Dermis microvascular lymphatic vessel endothelial cell (primary cell): ENCODE measurements at places on chromosomes 16 and 17.

DNA sequence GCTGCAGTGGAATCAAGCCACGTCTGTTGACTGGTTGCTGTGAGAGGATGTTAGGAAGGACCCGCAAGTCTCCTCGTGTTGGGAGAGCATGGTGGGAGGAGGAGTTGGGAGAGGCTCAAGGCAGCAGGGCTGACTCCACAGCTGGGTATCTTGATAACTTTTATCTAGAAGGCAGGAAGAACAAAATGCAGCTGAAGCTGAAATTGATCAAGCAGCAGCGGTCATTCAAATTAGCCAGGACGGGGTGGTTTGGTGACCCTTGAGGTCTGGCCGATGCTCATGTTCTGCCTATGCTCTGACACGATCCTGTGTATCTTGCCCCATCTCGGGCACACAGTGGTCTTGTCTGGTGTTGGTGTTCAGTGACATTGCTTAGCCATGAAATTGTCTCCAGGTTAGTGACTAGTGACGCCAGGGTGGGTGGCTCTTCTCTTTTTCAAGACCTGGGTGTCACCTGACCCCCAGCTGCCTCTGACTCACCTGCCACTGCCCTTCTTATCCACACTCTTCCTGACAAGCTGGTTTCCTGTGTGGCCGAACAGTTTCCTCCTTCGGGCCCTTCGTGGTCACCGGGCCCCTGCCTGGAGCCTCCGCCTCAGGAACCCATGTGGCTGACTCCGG is 19.1 kb downstream of the NPTX1 start:
- peak; percentile 6 for DNase-seq

GRCh38 chr17:81513372-81513752 is 763 bp upstream of the ACTG1 start:
- no peak for DNase-seq

DNA sequence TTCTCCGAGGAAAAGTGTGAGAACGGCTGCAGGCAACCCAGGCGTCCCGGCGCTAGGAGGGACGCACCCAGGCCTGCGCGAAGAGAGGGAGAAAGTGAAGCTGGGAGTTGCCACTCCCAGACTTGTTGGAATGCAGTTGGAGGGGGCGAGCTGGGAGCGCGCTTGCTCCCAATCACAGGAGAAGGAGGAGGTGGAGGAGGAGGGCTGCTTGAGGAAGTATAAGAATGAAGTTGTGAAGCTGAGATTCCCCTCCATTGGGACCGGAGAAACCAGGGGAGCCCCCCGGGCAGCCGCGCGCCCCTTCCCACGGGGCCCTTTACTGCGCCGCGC is at the start of gene ERBB2:
ERBB2 (plus strand) TSS at position 247 of the 330 bp plus-strand sequence. CDS start 175 bp downstream, outside the sequence.
- DNase-seq, result no peak

DNA sequence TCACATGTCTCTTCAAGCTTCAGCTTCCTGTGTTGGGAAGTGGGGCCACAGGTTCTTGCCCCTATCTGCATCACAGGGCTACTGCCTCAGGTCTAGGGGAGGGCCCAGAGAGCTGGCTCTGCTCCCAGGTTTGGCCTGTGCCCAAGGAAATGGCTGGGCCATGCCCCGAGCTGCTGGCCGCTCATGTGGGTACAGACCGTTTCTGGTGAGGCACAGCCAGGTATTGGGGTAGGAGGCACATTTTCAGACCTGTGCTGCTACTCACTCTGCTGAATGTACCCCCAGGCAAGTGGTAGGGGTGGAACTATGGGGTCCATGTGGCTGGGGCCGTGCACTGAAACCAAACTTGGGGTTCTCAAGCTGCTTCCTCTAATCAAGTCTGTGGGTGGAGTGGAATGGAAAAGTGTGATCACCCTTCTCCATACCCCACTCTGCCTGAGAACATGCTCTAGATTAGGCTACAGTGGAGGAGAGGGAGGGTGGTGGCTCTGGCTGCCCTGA is 4.6 kb downstream of the GAS2L2 start:
- DNase-seq, result no peak

DNA sequence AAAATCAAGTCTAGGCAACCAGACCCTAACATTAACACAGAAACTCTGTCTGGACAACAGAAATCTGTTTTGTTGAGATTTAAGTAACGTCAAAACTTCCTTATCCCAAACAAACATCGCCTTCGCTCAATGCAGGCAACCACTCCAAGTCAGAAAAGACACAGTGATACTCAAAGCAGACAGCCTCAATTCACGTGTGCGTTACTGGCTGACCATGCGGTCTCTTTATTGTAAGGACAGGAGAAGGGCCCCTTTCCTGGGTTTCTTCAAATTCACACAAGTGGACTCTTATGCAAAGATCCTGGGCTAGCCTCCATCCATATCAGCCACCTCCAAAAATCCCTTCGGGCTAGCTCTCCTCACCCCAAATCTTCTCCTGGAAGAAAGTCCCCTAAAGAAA is 467.7 kb downstream of the SOX9 start:
- DNase-seq, result no peak

- DNase-seq, result peak; percentile 72
Observed at GRCh38 chr16:12095275-12096156, 119.0 kb downstream of the SNX29 start.

GRCh38 chr16:6645768-6646568 is 686.7 kb upstream of the RBFOX1 start:
- no peak for DNase-seq

DNA sequence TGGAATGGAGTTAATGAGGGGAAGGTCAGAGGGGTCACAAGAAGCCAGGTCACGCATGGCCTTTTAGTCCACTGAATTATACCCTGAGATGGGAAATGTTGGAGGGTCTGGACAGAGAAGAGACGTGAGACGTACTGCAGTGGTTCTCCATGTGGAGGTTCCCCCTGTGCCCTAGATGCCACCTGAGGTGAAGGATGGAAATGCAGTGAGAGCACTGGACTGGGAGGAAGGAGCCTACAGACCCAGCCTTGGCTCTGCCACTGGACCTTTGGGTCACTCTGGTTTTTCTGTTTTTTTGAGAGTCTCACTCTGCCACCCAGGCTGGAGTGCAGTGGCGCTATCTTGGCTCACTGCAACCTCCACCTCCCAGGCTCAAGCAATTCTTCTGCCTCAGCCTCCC is 1.8 kb upstream of the PLSCR3 start:
- no peak for DNase-seq

DNA sequence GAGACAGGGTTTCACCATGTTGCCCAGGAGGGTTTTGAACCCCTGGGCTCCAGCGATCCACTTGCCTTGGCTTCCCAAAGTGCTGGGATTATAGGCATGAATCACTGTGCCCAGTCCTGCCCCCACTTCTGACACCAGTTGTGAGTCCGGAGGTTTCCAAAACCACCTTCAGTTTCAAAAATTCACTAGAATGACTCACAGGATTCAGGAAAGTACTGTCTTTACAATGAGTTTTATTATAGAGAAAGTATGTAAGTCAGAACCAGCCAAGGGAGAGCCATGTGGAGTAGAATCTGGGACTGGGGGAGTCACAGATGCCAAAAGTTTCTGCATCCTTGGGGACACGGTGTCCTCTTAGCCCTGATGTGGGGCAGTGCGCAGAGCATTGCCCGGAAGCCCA is 55.1 kb downstream of the PLD6 start:
- peak; percentile 74 for DNase-seq

DNA sequence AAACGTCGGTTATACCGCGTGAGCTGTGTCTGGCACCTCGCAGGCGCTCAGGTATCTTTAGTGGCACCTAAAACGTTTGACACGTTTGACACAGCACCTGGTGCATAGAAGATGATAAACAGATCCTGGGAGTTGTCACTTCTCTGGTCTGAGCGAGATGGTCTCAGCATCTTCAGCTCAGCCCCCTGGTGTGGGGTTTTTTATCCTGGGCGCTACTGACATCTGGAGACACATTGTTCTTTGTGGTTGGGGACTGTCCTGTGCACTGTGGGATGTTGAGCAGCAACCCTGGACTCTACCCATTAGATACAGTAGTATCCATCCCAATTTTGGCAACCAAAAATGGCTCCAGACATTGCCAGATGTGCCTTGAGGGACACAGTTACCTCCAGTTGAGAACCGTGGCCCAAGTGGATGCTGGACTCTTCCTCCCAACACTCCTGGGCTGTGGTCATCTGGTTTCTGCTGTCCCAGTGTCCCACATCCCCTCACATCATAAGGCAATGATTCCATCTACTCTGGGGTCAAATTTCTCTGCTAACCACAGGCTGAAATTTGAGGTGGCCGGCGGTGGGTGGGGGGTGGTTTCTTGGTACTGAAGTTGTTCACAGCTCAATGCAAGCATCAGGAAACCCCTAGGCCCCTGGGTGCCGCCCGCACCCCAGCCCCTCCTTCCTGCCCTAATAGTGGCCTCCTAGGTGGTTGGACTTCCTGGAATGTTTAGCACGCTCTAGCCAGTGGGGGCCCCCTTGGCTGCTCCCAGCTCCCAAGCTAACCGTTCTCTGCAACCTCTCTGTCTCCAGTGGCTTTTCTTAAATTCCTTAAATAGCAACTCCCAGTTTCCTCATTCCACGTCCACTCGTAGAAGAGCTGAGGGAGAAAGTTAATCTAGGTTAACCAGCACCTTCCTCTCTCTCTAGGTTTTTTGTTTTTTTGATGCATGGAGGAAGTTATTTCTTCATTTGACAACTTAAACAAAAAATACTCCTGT is 124.8 kb downstream of the ABCC1 start:
- no peak for DNase-seq

- DNase-seq, result peak; percentile 24
Observed at GRCh38 chr17:60526726-60527125, 684 bp upstream of the APPBP2 start.

GRCh38 chr16:88926374-88926990 is 50.5 kb downstream of the CBFA2T3 start:
- no peak for DNase-seq

DNA sequence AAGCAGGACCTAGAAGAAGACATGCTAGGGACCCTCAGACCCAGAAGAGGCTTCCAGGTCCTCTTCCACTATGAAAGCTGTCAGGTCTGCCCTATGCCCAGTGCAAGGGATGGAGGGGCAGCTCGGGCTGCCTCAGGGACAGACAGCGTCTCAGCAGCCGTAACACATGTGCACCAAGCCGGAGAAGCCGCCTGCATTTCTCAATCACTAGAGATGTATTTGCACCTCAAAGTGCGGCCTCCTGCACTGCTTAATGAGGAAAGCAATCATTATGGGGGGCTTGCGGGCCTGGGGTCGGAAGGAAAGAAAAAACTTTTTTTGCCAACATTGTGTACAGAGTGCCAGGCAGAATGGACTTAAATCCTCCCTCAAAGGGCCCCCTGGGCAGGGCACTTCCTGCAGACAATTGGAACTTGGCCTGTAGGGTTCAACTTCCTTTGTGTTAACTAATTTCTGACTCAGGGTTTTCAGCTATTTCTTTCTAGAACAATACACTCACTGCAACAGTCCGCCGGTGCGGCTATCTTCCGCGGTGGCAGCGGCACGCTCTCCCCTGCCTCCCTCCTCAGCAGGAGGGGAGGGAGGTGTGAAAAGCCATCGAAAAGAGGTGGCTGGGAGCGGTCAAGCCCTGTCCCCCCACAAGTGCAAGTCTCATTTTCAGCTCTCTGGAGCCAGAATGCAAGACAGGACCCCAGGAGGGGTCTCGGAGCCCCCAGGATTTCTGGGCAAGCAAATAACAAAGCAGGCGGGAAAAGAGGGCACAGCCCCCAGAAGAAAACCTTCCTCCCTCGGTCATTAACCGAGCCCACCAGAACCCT is 101.2 kb downstream of the ZNF423 start:
- no peak for DNase-seq

GRCh38 chr17:27888067-27888466 is 5.1 kb downstream of the LYRM9 start:
- DNase-seq, result no peak

DNA sequence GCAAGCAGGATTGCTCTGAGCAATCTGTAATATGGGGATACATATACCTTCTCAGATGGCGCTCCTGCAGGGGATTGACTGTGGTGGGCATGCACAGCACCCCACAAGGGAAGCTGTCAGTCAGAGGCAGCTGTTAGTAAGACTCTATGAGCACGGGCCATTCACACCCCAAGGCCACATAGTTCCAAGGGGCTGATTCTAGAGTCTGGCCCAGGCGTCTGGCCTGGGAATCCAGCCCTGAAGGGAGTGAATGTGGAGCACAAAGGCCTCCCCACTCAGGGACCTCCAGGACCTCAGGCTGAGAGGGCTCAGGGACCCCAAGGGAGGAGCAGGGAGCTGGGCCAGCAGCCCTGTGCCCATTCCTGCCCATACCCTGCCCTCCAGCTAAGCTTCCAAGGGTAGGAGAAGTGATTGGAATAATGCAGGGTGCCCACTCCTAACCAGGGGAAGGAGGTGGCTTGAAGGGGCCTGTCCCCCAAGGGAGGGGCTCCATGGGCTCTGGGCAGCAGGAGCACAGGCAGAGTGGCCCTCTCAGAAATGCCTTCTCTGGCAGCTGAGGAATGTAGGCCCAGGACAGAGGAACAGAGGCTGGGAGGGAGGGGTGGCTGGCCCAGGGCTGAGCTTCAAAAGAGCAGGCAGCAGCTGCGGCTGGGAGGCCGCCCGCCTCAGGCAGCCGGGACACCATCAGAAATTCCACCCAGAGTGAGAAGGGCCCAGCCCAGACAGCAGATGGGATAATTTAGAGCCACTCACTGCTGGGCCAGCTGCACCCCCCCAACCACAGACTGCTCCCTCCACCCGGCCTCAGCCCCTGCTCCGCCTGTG is 48.9 kb upstream of the MRPS23 start:
- no peak for DNase-seq

DNA sequence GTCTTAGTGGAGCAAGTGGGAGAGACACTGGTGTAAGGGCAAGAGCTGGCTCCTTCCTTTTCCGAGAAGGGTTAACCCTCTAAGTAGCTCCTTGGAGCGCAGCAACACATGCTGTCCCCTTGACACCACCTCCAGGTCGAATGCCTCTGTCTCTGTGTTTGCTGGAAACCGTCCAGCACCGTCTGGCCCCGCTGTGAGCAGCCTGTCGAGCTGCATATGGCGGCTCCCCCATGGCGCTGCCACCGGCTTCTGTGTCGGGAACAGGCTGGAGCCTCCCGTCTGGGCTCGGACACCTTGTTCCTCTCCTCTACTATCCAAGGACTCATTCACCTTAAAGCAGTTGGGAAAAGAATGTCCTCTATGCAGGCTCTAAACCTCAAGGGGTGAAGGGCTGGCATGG is 28.9 kb upstream of the WSCD1 start:
- DNase-seq, result no peak

GRCh38 chr17:80476877-80477646 is 655 bp upstream of the NPTX1 start:
- DNase-seq, result no peak

- no peak for DNase-seq
Observed at GRCh38 chr16:55035029-55035428, 104.4 kb downstream of the IRX5 start.

DNA sequence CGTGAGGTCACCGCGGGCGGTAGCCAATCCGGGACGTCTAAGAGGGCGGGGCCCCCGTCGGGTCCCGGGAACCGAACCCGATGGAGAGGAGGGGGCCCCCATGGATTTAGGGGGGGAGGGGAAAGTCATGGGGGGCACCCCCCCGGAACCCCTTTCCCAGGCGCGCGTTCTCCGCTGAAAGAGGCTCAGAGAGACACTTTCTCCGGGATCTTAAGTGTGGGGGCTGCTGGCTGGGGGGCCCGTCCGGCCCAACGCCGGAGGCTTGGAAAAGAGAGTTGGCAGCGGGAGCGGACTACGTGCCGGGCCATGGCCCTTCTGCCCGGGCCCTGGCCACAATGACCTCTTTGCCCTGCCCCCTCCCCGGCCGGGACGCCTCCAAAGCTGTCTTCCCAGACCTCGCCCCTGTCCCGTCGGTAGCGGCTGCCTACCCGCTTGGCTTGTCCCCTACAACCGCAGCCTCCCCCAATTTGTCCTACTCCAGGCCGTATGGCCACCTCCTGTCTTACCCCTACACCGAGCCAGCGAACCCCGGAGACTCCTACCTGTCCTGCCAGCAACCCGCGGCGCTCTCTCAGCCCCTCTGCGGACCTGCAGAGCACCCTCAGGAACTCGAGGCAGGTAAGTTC is at the start of gene DLX4:
DLX4 (plus strand) TSS at position 57 of the 626 bp plus-strand sequence; CDS start at position 336, 279 bp downstream.
- DNase-seq, result no peak

GRCh38 chr16:75460446-75460845 is 4.0 kb downstream of the TMEM170A start:
- DNase-seq, result no peak
